ENCODE measurements at places on chromosomes 11 and 22.

DNA sequence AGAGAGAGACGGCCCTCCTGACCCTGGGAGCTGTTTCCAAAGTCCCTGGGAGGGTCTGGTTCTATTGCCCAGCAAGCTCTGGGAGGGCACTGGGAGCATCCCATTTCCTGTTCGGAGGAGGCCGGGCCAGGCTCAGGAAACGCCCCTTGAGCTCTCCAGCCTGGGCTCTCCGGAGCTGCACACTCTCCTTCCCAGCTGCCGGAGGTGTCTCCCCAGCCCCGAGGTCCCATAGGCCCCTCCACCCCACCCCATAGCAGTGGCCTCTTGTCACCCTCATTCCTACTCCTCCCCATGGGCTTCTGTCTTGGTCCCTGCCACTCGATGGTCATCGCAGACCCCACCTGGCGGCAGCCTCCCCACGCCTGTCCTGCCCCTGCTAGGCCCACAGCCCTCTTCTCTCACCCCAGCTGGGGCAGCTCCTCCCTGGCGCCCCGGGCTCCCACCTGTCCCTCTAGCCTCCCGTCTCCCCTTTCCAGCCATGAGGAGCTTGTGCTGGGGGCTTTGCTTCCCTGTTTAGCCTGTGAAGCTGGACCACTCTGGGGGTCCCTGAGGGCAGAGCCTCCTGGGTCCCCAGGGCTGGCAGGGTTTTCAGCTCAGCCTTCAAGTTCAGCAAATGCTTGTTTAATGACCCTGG, 2.8 kb downstream of the TSPAN32 start:
- DNase-seq, result no peak

DNA sequence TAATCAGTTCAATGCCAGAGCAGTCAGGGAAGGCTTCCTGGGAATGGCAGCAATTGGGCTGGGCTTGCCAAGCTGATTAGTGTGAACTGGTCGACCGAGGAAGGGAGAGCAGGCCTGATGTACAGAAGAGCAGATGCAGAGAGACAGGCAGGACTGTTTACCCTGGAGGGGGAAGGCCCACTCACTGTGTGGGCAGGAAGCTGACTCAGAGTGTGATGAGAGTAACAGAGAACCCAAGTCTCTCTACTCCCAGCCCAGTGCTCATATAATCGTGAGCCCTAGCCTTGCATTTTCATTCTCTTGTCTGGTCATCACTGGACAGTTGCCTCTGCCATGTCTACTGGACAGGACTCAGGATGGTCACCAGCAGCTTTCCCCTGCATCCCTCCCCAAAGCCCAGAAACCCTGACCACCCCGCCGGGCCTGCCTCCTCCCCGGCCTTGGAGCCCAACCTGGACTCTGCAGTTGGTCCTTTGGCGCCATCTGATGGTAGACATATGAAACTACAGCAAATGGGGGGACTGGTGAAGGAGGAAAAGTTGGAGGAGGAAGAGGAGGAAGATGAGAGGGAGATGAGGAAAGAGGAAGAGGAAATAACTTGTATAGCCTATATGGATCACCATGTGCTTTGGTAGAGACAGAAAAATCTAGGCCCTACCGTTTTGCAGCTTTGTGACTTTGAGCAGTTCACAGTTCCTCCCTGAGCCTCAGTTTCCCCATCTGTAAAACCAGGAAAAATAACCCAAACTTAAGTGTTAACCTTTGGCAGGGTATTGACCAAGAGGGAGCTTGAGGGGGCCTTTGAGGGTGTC, 43.4 kb upstream of the PRDM11 start:
- DNase-seq, result no peak

- no peak for DNase-seq
Observed at GRCh38 chr11:126502982-126503381, 147.5 kb downstream of the ST3GAL4 start.

- DNase-seq, result no peak
Observed at GRCh38 chr11:33449798-33450197, 192.6 kb downstream of the HIPK3 start.

GRCh38 chr11:129191649-129192048, 476 bp downstream of the ARHGAP32 start:
- DNase-seq, result no peak

DNA sequence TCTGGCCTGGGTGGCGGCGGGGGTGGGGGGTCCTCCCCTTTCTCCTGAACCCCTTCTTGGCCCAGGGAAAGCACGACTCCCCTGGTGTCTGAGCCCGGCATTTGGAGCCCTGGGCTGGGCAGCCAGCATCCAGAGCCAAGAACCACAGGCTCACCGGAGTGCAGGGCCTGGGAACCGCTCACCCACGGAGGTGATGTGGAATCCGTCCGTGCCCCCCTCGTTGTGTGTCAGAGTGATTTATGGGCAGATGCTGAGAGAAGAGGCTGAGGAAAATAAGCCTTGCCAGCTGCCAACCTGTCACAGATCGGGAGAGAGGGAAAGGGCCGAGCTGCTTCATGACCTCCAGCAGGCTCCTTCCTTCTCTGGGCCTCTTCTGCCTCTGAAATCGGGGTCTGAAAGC, 33.7 kb downstream of the WNT11 start:
- DNase-seq, result no peak

- no peak for DNase-seq
Observed at GRCh38 chr11:103924166-103925013, 112.0 kb upstream of the DDI1 start.
